Right ventricle myocardium inferior (tissue), 1 donor: ENCODE measurements at places on chromosomes 12 and 14. TPM values are rescaled to one million over a fixed set of nuclear protein-coding genes. Genes with fewer than 3 reads are reported as not detected.

- DNase-seq, result no peak
These were observed 645.4 kb upstream of the ATXN7L3B start for GRCh38 chr12:73892201-73892600.

DNA sequence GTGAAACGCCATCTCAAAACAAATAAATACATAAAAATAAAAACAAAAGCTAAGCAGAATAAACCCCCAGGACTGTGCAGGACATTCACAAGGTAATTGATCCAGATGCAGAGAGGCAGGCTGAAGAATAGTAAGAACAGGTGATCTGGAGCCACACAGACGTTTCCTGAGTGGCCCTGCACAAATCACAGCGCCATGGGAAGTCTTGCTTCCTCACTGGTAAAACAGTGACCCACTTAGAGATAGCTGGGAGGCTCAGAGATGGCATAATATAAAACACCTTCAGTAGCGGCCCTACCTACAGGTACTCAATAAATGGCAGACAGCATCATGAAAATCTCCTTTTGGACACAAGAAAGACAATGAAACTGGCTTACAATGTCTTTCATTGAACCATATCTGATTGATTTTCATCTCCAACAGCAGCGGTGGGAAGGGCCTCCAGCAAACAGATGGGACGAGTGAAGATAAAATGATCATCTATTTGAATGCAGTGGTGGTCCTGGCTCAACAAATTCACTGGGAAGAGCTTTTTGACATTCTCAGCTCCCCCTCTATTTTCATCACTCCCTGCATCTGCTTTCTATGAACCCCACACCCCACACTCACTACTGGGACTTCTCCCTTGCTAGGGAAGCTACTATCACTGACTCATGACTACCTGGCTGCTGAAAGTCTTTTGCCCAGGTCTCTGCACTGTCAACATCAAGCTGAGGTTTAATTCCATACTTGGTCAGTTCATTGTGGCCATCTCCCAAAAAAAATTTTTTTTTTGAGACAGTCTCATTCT lies 63.9 kb downstream of the FOXN3 start:
- DNase-seq, result no peak

- no peak for DNase-seq
These were observed 17.8 kb downstream of the EIF2S1 start for GRCh38 chr14:67377916-67378315.

DNA sequence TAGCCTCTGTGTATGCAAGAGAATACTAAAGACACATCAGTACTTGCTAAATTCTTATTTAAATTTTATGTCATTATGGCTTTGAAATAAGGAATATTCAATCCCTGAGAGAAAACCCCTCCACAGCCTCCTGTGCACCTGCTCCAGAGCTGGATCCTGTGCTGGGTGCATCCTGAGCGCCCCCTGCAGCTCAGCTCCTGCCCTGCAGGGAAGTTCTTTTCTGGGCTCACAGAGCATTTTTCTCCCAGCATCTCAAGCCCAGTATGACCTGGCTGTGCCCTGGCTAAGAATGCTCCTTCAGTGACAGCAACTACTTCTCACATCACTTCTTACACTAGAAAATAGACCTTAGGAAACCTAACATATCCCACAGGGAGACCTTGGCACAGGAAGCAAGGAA lies 1211.7 kb downstream of the TMEM121 start:
- no peak for DNase-seq

GRCh38 chr12:103600967-103601728 lies 14.1 kb downstream of the STAB2 start:
- DNase-seq, result no peak

DNA sequence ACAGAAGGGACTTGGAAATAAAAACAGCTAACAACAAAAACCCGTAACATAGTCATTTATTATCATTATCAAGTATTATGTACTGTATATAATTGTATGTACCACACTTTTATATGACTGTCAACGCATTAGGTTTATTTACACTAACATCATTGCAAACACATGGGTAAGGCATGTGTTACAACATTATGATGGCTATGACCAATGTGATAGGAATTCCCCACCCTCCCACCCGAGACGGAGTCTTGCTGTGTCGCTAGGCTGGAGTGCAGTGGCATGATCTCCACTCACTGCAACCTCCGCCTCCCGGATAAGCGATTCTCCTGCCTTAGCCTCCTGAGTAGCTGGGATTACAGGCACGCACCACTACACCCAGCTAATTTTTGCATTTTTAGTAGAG lies 82.6 kb downstream of the ERC1 start:
- DNase-seq, result no peak

DNA sequence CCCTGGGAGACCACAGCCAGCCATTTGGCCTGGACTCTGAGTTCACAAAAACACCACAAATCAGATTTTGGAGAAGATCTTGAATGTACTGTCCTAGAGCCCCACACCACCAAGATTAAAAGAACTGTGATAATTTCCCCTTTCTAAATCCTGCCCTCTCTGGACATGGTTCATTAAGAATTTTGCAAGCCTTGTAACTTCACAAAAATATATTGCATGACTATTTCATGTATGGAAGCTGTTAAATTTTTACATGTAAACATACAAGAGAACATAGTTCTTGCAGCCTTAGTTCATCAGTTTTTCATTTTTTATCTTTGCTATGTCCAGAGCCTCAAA lies 97.0 kb downstream of the SCARB1 start:
- no peak for DNase-seq

GRCh38 chr14:89284333-89285058 lies 132.5 kb downstream of the FOXN3 start:
- no peak for DNase-seq

DNA sequence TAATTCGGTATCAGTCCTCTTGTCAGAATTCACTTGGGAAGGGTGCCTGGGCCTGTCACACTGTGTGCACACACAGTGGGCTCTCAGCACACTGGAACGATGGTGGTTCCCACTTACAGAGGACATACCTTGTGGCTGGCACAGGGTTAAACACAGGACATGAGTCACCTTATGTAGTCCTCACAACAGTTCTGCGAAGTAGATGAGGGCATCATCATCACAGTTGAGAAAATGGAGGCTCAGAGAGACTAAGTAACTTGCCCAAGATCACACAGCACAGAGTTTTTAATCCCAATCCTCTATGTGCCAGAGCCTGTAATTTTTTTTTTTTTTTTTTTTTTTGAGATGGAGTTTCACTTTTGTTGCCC lies 90.7 kb downstream of the NINJ2 start:
- DNase-seq, result no peak

DNA sequence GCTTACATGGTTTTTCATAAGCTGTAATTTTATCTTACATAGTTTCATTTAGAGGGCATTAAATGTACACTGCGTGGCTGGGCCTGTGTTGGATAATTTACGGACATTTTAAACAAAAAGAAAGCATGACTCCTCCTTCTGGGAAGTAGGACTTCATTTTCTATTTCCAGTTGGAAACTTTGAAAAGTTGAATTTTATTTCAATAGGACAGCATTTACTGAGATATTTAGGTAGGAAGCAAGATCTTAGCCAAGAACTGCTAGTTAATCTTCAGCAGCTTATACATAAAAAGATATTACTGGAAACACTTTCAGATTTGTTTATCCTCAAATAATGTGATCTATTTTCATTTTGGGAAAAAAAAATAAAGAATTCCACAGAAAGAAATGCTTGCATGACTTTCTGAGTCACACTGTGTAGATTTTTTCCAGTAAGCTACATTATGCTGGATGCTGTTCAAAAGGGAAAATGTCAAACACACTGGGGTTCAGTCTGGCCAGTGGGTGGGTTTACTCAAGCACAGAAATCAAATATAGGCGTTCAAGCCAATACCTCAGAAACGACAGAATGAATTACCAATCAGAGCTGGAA lies 239.4 kb upstream of the KRR1 start:
- no peak for DNase-seq

- DNase-seq, result no peak
These were observed 395.2 kb upstream of the DCN start for GRCh38 chr12:91577586-91578539.

GRCh38 chr14:103442288-103442687 lies 57.1 kb downstream of the MARK3 start:
- no peak for DNase-seq

DNA sequence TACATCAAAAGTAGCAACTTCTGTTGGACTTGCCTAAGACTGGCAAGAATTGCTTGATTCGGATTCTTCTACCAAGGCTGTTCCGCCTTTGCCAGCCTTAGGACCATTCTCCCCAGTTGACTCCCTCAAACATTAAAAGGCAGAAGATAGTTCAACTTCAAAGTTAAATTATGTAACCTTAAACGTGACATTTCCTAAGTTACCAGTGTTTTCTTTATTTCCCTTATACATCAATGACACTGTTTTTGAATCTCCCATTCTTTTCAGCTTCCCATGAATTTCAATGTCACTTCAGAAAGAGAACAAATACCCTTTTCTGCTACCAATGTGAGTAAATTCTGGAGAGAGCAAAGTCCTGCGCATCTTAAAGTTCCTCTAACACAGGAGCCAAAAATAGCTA lies 25.2 kb downstream of the CAPRIN2 start:
- DNase-seq, result no peak

GRCh38 chr12:54028314-54029201 lies at the start of gene HOXC6:
TSS of gene HOXC6 (plus strand) at chr12:54028440. CDS start at chr12:54028522, 82 bp downstream.
- no peak for DNase-seq

The SLC17A8 gene
- not detected for total RNA-seq

The GLIPR1 gene
- 12.2 TPM for total RNA-seq

The PSMC1 gene
- 125 TPM for total RNA-seq
